Aorta (tissue), 5 donors: ENCODE measurements at places on chromosomes 7 and 10.

- no peak for DNase-seq
Observed at GRCh38 chr7:84193747-84194146, 842 bp downstream of the SEMA3A start.

GRCh38 chr7:118285358-118285757, 60.9 kb downstream of the ANKRD7 start:
- DNase-seq = no peak

DNA sequence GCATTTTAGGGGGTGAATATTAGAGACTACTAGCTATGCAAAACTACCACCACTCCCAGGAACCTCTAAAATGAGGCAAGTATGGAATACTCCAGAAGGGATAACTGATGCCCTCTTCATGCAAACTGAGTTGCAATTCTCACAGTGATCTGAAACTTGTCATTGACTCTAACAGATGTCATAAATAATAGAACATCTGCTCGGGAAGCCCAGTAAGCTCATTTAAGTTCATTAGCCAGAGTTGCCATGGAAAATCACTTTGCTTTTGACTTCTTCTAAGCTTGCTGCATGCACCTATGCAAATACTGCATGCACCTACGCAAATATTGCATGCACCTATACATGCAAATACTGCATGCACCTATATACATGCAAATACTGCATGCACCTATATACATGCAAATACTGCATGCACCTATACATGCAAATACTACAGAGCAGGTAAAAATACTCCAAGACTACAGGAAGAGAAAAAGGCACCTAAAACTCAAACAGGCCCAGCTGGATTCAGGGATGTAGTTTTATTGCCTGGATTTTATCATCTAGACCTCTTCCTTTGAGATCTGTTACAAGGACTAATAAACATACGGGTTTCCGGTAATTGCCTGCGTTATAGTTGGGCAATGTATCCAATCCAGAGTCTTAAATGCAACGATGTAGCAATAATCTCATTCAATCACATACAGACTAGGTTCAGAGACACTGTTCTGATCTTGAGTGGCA, 1061.1 kb upstream of the AUTS2 start:
- DNase-seq = no peak

GRCh38 chr10:133258066-133258817, 18.4 kb downstream of the ADAM8 start:
- DNase-seq = no peak

- peak; percentile 51 for DNase-seq
Observed at GRCh38 chr10:123009105-123009820, 457 bp downstream of the ACADSB start.

DNA sequence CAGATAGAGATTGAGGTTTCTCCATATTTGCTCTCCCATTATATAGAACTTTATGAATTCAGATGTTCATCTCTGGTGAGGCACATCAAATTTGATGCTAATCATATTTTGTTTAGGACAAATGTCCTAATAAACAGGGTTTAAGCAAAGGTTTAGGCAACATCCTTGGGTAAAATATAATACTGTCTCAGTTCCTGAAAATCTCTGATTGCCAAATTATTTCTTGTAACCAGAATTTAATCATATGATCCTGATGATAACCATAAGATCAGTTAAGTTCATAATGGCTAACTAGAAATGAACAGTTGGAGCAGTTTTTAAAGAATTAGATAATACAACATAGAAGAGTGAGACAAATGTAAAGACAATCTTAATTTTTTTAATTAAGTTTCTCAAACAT, 18.6 kb downstream of the CUTC start:
- no peak for DNase-seq

- DNase-seq = no peak
Observed at GRCh38 chr10:124339119-124340032, 79.3 kb downstream of the OAT start.

- DNase-seq = no peak
Observed at GRCh38 chr7:25379351-25380300, 151.3 kb upstream of the NPVF start.

DNA sequence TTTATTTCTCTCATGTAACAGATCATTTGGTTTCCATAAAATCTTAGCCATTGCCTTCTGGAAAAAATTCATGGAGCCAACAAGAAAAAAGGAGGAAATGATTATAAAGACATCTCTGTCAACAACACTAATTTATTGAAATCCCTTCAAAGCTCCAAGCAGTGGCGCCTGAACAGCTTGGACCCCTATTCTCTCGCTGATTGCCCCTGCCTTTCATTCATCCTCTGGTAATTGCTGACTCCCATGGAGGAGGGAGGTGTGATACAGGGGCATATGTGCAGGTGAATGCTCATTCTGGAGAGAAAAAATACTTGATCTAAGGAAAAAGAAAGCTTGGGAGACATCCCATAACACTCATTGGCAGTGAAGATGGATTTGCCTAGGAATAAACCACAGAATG, 345.5 kb downstream of the FGFR2 start:
- DNase-seq = no peak

- no peak for DNase-seq
Observed at GRCh38 chr7:34750209-34750608, 92.2 kb downstream of the NPSR1 start.

GRCh38 chr10:112724404-112724991, 225.5 kb upstream of the TCF7L2 start:
- no peak for DNase-seq

- DNase-seq = no peak
Observed at GRCh38 chr7:8018961-8019360, 50.4 kb downstream of the GLCCI1 start.

DNA sequence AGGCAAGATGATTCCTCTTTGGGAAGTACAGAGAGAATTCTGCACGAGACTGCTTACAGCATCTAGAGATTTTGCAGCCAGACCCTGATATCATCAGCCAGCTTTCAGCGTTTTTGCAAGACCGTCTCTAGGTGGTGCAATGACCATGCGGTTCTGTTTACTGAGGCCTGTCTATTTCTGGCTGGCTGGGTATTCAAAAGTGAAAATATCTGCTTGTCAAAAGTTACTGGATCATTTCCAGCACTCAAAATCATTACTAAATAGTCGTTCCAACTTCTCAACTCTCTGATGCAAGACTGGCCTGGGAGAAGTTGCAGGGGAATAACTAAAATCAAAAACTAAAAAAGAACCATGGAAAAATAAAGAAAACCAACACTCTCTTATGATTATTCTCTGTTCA, 240.1 kb downstream of the ELMO1 start:
- peak; percentile 78 for DNase-seq

DNA sequence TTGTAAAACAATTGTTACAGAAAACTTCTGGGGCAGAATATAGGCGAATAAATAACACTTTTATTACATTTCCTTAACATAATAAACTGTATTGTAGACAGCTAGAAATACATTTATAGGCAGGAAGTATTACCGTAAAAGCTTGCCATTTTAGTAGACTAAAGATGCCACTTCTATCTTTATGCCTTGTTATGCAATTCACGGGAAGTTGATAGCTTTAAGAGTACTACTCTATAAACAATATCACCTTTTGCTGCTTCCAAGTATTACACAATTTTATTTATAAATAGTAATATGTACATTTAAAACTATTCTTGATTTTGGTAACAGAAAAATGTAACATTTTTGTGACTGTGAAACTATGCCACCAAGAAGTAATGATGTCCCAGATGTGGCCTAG, 37.9 kb downstream of the PALS2 start:
- no peak for DNase-seq

DNA sequence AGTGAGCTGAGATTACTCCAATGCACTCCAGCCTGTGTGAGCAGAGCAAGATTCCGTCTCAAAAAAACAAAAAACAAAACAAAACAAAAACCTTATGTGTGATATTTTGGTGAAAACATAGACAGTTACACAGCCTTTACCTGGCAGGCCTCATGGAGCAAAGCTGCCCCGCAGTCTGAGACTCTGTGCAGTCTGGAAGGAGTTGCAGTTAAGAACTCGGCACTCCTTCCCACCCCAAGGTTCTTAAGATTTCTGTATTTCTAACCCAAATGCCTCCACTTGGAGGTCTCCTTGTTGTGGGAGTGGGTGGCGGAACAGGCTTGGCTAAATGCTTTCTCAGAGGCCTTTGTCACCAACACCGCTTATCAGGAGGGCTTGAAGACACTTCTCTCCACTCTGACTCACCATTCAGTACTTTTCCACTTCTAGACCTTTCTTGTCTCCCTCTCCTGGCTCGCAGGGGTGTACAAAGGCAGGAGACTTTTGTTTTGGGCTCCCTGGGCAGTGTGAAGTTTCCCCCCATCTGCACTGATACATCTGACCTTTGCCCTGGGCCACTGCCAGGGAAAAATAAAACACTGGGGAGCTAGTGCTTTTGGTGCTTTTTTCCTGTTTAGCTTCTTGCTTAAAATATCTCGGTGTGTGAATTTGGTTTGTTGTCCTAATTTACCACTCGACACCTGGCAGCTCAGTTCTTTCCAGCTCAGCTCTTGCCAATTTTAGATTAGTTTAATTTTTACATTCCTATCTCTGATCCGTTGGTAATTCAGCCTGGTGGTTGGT, 51.3 kb upstream of the MAGI2 start:
- DNase-seq = no peak

- no peak for DNase-seq
Observed at GRCh38 chr7:95993380-95993779, 221.0 kb downstream of the DYNC1I1 start.

DNA sequence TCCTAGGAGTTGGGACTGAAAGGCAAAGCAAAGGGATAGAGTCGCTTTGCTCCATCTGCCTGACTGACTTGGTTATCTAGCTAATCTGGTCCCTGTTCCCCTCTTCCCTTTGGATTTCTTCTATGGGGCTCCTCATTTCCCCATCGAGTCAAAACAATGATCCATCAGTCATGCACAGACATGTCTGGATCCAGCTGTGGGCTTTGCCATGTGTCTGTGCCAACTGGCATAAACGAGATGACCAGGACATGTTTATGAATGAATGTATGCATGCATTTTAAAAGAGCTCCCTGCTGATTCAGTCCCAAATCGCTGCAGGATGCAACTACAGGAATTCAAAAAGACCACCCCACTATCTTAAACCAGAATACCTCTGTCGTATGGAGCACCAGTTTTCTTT, 122.0 kb downstream of the ARL4A start:
- no peak for DNase-seq

- no peak for DNase-seq
Observed at GRCh38 chr10:33352175-33352574, 17.7 kb upstream of the NRP1 start.

DNA sequence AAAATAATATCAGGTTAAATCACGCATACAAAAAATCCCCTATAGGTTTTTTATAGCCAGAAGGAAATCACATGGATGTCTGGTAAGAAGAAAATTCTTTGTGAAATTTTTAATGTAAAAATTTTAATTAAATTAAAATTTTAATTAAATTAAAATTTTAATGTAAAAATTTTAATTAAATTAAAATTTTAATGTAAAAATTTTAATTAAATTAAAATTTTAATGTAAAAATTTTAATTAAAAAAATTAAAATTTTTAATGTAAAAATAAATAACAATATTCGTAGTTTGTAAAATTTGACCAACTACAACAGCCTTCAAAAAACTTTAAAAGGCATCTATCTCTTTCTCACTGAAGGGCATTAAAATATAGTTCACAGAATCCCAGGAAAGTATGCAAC, 61.5 kb downstream of the CTTNBP2 start:
- DNase-seq = no peak

DNA sequence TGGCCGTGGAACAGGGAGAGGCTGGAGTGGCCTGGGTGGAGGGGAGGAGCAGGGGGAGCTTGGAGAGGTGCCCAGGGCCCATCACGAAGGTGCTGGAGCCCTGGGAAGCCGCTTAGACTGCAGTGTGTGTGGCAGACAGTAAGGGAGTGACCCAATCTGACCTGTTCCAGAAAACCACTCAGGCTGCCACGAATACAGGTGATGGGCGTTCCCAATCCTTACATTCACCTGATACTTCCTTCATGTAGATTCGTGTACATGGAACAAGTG, 161.7 kb downstream of the SVIL start:
- DNase-seq = no peak

DNA sequence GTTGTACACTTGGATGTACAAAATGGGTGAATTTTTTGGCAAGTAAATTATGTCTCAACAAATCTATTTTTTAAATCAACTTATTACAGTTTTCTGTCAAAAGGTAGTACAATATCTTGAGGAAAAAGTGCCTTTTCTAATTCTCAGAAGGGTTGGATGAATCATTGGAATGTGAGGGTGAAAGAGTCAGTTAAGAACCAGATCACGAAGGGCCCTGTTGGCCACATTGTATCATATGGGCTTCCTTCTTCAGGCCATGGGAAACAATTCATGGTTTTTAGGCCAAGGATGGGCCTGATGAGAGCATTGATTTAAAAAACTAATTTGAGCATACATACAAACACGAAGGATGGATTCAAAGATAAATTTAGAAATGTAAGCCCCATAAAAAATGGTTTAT, 503.7 kb downstream of the TNS3 start:
- no peak for DNase-seq

GRCh38 chr10:88254091-88254490, 329.0 kb downstream of the RNLS start:
- peak; percentile 52 for DNase-seq

DNA sequence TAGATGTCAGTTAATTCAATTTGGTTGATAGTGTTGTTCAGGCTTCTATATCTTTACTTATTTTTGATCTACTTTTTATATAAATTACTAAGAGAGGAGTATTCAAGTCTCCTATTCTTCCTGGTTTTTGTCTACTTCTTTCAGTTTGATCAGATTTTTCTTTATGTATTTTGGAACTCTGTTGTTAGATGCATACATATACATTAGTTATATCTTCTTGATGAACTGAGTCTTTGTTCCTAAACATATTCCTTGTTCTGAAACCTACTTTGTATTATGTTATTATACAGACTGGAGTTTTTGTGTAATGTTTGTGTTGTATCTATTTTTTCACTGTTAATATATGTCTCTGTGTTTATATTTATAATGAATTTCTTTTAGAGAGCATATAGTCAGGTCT, 118.8 kb downstream of the LRMDA start:
- DNase-seq = no peak

DNA sequence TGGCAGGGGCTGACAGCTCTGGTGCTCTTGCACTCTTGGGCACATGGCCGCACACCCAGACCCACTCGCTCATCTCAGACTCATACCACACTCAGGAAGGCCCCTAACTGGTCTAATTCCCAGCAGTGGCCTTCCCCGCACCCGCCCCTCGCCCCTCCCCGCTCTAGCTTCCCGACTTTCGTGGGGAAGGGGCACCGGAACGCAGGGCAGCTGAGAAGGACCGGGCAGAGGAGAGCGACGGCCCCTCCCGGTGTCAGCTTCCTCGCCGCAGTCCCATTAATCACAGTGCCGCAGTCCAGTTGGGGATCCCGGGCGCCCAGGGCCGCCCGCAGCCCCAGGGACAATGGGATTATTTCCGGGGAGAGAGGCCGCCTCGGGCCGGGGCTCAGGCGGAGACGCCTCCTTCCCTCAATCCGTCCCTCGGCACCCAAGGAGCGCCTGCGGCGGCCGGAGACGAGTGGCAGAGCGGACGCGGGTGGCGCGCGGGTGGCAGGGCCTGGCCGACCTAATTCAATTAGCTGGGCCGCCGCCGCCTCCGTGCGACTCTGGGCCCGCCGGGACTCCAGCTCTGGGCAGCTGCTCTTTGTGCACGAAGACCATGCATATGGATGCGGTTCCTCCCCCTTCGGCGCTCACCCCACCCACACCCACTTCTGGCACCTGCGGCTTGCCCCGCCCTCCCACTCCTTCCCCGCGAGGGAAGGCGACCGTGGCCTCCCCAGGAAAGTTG, 7.8 kb upstream of the TLX1 start:
- DNase-seq = no peak
